ENCODE measurements at places on chromosomes 6 and 20.

DNA sequence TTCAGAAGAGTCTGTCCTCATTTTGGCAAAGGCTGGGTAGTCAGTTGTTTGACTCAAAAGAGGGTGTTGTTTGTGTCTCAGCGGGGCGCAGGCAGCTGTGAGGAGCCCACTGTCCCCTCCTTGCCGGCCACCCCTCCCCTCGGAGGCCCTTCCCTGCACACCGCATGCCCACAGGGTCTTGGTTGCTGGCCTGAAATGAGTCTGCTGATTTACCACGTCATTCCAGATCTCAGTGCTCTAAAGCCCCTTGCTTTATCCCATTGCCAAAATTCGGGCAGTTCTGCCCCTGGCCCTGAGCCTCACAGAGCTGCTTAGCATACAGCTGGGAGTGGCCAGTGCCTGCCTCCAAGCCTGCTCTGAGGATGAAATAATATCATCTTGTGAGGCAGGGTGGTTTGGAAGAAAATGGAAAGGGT is 220.7 kb downstream of the UST start:
- no peak for DNase-seq

- DNase-seq, result no peak
Observed at GRCh38 chr6:3119040-3119723, 671 bp downstream of the BPHL start.

GRCh38 chr6:113629256-113629655 is 227.9 kb upstream of the MARCKS start:
- DNase-seq, result no peak

DNA sequence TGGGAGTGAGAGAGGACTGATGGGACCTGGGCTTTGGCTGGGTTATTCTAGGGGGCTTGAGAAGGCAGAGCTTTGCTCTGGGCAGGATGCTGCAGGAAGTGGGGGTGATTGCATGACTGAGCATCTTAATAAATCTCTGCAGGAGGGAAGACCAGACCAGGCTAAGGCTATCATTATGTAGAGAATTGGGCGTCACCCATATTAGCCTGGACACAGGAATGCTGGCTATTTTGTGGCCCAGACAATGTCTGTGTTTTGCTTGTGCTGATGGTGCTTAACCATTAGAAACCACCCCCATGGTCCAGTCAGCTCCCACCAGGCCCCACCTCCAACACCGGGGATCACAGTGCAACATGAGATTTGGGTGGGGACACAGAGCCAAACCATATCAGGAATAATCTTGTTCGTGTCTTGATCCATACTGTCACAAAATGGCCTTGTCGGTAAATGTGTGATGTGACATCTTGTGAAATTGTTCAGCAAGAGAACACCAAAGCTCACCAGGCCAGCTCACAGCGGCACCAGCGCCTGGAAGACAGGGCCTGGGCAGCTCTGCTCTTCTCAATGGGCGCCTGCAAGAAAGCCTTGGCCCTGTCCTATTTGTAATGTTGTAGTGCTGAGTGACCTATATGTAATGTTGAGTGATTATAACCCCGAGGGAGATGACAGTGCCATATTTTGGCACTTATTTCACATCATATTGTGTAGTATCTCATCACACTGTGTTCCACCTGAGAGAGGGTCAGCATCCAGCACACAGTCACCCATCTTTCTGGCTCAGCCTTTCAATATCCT is 211.8 kb downstream of the QKI start:
- no peak for DNase-seq

DNA sequence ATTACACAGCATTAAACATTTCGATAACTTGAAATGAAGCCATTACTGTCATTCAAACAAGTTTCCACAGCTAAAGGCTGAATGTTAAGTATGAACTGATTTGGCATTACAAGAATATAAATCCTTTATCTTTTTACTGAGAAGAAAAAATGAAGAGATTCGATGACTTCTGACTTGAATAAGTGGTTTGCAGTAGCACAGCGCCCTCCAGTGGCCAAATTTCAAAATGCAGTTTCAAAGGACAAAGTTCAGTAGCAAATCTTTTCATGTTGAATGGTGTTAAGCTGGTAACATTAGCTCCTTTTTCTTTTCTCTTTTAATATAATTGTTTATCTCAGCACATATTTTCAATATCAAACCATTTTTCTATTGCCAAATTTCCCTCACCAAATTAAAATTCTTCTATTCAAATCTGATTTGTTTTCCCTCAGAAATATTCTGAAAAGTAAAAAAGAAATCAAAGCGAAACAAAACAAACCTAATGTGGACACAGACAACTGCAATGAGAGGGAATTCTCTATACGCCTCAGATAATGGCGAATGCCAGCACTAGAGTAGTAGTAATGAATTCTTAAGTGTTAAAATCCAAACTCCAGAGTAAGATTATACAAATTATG is 145.7 kb downstream of the BTBD9 start:
- DNase-seq, result peak; percentile 48

DNA sequence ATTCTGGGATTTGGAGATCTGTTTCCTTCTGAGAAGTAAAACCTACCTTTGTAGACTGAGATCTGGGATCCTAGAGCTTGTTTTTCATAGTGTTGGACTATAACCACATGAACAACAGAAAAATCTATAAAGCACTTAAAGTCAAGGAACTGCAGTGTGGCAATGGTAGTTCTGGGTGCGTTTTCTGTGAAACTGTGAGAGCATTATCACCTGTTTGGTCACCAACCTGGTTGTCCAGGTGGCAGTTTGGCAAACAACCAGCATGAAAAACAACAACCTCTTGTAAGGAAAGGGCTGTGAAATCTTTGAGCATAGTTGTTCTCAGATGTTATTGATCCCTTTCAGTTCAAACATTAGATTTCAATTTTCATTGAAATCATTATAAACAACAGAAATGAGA is 215.8 kb upstream of the CITED2 start:
- no peak for DNase-seq

GRCh38 chr6:621931-622330 is 35.0 kb downstream of the HUS1B start:
- DNase-seq, result no peak

GRCh38 chr6:11098004-11098403 is 4.4 kb downstream of the SMIM13 start:
- DNase-seq, result no peak

DNA sequence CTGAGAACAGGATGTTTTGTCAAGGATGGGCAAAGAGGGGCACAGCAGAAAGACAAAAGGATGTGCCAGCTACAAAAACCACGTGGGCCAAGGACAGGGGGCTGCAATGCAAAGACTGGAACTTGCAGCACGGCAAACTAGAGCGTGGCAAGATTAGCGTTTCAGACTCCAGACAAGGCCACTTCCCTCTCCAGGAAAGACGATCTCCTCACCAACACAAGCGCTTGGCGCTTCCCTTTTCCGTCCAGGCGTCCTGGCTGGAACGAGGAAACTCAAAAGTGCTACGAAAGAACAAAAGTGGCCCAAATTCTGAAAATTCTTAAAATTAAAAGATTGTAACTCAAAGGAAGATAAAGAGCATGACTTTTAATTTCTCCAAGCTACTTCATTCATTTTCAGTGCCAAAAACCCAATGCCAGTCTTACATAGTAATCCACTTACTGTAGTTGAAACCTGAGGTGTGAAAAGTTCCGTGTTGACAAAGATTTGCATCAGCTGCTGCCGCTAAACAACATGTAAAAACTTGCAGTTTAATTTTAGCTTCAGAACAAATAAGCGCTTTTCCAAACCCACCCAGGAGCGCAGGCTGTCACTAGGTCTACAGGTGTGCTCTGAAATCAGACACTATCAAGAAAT is 207.1 kb upstream of the RREB1 start:
- DNase-seq, result no peak

- no peak for DNase-seq
Observed at GRCh38 chr6:97129106-97129505, 153.9 kb downstream of the MMS22L start.

- DNase-seq, result no peak
Observed at GRCh38 chr6:2209226-2209809, 36.1 kb downstream of the GMDS start.

DNA sequence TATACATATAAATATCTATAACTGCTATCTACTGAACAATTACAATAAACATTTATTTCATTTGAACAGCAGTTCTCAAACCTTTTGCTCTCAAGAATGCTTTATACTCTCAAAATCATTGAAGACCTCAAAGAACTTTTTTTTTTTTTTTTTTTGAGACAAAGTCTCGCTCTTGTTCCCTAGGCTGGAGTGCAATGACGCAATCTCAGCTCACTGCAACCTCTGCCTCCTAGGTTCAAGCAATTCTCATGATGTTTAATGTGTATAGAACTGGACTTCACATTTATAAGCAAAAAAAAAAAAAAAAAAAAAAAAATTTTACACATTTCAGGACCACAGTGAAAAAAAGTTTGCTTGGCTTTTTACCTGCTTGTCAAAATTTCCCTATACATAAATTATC is 11.7 kb downstream of the UBE2V1 start:
- DNase-seq, result no peak

DNA sequence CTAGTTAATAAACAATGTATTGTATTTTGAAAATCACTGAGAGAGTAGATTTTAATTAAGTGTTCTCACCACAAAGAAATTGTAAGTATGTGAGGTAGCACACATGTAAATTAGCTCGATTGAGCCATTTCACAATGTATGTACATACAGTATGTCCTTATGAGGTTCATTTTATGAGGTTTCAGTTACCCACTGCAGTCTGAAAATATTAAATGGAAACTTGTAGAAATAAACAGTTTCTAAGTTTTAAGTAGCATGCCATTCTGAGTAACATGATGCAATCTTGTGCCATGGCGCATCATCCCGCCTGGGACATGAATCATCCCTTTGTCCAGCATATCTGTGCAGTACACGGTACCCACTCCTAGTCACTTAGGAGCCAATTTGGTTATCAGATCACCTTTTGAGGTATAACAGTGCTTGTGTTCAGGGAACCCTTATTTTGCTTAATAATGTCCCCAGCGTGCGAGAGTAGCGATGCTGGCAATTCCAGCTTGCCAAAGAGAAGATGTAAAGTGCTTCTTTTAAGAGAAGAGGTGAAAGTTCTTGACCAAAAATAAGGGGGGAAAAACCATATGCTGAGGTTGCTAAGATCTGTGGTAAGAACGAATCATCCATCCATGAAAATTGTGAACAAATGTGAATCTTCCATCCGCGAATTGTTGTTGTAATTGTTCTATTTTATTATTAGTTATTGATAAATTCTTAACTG is 64.7 kb downstream of the KCNS1 start:
- no peak for DNase-seq

GRCh38 chr6:43521836-43522235 is 4.9 kb downstream of the POLR1C start:
- DNase-seq, result no peak

DNA sequence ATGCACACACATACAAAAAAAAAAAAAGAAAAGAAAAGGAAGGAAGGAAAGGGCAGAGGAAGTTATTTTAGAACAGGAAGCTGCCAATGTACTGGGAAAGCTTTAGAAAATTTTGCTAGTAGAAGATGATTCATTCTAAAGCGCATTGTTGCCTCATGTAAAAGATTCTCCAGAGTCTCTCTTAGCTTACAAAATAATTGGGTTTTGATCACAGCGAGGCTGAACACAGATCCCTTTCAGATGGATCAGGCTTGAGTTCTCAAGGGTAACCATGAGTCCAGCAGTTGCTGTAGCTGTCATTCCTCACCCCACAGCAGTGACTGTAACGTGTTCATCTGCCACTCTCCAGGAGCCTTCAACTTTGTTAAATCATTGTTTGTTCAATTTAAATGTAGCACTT is 81.9 kb downstream of the PHACTR2 start:
- DNase-seq, result no peak

DNA sequence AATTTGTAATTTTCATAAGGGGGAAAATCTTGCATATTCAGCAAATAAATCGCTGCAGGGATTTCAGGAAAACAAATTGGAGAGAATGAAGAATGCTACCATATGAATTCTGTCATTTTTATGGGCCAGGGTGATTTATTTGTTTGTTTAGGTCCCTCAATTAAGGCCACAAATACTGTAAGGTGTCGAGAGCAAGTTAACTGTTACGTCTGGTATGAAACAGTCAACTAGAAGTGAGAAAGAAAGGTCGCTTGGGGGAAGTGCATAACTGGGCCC is 166.9 kb upstream of the TSHZ2 start:
- no peak for DNase-seq

DNA sequence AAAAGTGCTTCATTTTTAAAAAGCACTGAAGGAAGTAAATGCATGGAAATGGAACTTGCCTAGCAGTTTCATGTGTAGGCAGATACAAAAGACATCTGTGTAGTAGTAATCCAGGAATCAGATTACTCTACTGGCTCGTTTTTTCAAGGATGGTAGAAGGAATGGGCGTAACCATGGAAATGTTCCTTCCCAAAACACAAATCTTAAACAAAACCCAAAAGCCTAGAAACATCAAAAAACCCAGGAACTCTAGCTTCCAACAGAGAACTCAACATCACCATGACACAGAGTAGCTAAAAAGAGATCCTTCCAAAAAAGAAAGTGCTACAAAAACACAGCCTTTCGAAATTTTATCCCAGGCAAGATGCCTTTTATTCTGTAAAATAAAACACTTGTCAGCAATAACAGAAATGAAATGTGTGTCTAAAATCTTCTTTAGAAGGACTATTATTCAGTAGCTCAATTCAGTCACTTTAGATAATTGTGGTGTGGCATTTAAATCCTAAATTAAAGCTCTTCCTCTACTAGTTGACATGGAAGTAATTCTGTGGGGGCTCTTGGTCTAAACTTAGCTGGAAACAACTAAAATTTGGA is 81.7 kb downstream of the FAM217A start:
- DNase-seq, result no peak

GRCh38 chr20:9467995-9468394 is 46.4 kb upstream of the LAMP5 start:
- DNase-seq, result no peak

DNA sequence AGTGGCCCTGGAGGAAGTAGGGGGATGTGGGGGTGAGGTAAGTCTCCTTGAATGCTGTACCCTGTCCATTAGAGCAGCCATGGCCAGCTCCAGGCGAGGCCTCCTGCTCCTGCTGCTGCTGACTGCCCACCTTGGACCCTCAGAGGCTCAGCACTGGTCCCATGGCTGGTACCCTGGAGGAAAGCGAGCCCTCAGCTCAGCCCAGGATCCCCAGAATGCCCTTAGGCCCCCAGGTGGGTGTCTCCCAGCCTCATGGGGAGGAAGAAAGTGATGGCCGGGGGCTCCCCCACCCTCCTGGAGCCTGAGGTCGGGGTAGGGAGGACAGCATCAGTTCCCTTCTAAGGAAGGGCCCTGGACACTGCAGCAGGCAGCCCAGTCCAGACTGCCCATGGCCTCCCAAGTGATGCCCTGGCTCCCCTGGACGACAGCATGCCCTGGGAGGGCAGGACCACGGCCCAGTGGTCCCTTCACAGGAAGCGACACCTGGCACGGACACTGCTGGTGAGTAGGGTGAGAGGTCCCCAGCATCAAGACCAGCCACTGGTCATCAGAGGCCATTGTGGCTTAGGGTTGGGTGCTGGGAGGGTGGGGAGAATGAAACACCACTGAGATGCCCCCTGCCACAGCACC is 1.0 kb downstream of the GNRH2 start:
- no peak for DNase-seq

- DNase-seq, result no peak
Observed at GRCh38 chr6:43495409-43495941, 14.7 kb downstream of the LRRC73 start.

- no peak for DNase-seq
Observed at GRCh38 chr6:40810171-40810570, 223.0 kb upstream of the LRFN2 start.

All from NCI-H1694 (cell line).